ENCODE measurements at places on chromosomes 5 and 9.

DNA sequence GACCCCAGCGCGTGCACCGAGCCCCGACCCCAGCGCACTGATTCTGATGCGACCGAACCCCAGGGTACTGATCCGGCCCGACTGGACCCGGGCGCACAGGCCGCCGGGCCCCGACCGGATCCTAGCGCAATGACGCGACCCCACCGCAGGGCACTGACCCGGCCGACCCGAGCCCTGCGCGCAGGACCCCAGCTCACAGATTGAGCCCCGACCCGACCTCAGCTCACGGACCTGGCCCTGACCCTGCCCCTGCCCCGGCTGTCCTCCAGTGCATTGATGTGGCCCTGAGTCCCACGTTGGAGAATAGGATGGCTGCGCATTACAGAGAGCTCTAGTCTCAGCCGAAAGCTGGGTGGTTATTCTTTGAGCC, 438 bp downstream of the TRIP13 start:
- no peak for DNase-seq

DNA sequence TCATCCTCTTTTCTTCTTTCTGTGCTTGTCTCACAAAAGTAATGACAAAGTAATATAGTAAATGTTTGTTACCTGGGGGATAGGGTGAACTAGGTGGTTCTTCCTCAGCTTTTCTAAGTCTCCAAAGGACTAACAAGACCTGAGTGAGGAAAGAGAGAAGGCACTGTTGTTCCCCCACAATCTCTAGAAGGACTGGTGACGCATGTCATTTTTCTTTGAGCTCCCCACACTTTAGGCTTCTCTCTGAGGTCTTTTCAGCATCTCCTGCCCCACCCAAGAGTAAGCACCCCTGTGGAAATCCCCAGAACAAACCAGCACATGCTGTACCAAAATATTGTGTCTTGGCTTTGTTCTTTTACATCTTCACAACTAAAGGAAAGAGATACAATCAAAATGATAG, 2.4 kb upstream of the IL7R start:
- peak; percentile 40 for DNase-seq

- DNase-seq, result no peak
These were observed 197.8 kb upstream of the NREP start for GRCh38 chr5:111954516-111955395.

DNA sequence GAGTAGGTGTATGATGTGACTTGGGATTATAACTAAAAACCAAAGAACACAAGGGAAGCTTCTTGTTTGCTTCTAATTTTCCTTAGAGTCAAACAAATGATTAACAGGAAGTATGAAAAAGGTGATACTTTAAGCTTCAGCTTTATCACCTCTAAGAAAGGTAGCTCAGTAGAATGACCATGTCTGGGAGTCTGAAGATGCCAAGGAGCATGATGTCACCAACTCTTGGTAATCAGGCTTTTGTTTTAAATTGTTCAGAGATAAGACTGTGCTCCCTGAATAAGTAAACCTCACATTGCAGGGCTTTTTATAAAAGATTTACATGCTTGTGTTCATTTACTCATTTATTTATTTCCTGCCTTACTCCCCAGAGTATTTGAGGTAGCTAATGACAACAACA, 169.9 kb downstream of the FER start:
- DNase-seq, result no peak

GRCh38 chr5:172886974-172887501, 53.0 kb downstream of the ERGIC1 start:
- DNase-seq, result no peak

GRCh38 chr5:92119110-92119509, 736.0 kb upstream of the ARRDC3 start:
- no peak for DNase-seq

GRCh38 chr5:116564312-116564711, 10.3 kb downstream of the SEMA6A start:
- no peak for DNase-seq

- no peak for DNase-seq
These were observed 76.7 kb downstream of the ARSB start for GRCh38 chr5:78908173-78909061.

- no peak for DNase-seq
These were observed 273.4 kb downstream of the SLIT3 start for GRCh38 chr5:169027501-169028061.

- DNase-seq, result no peak
These were observed at the start of gene GLIPR2 for GRCh38 chr9:36136272-36136893. TSS of gene GLIPR2 (plus strand) at chr9:36136733. CDS start at chr9:36136779, 46 bp downstream.
